ENCODE measurements at places on chromosomes 1 and 21. TPM values are rescaled to one million over a fixed set of nuclear protein-coding genes. Genes with fewer than 3 reads are reported as not detected.
A peak's percentile ranks its signal among the peaks of the same experiment; 100 is the strongest.

SLC16A4 gene
- 18.5 TPM for total RNA-seq

SPATA46 gene
- total RNA-seq: not detected

KRTAP24-1 gene
- not detected for total RNA-seq

CDCA8 gene
- 48.3 TPM for total RNA-seq

PIGR gene
- total RNA-seq: not detected

TNFRSF8 gene
- not detected for total RNA-seq

TEKT2 gene
- total RNA-seq: 0.20 TPM

DNA sequence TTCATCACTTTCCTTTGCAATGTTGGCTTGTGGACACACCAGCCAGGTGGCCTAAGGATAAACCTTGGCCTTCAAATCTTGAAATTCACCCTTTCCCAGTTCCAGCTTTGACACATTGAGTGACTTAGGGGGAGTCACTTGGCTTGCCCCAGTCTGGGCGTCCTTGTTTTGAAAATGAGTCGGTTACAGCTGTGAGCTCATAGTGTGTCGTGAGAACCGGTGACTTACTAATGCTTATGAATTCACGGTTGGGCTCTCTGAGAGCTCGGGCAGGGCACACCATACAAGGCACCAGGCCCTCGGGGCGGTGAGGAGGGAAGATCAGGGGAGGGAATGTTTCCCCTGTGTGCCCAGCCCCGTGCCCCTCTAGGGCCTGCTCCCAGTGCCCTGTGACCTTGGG, 126.9 kb upstream of the TMPRSS2 start:
- peak; percentile 84 for DNase-seq

- no peak for DNase-seq
Measured at GRCh38 chr21:31352836-31353235, 8.8 kb upstream of the TIAM1 start.

GRCh38 chr1:211127166-211127565, 6.8 kb downstream of the KCNH1 start:
- no peak for DNase-seq

DNA sequence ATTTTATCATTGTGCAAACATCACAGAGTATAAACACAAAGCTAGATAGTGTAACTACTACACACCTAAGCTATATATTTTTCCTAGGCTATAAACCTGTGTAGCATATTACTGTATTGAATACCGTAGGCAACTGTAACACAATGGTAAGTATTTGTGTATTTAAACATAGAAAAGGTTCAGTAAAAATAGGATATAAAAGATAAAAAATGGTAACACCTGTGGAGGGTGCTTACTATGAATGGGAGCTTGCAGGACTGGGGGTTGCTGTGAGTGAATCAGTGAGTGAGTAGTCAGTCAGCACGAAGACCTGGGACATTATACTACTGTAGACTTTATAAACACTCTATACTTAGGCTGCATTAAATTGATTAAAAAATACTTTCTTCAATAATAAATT, 4.1 kb downstream of the DTL start:
- DNase-seq: no peak

GRCh38 chr1:198167436-198167934, 10.7 kb downstream of the NEK7 start:
- peak; percentile 55 for DNase-seq

DNA sequence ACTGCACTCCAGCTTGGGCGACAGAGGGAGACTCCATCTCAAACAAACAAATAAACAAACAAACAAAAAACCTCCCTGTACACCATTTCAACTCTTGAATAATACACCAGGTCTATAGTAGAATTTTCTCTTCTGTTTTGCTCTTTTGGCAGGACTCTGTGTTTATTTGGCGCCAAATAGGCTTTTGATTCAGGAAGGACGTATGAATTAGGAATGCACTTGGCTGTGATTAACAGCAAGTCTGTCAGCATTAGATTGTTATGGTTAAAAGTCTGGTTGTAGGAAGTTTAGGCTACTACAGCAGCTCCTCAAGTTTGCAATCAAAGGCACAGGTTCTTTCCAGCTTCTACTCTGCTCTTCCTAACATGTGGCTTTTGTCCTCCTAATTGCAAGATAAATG, 113.8 kb upstream of the KCNK1 start:
- no peak for DNase-seq

DNA sequence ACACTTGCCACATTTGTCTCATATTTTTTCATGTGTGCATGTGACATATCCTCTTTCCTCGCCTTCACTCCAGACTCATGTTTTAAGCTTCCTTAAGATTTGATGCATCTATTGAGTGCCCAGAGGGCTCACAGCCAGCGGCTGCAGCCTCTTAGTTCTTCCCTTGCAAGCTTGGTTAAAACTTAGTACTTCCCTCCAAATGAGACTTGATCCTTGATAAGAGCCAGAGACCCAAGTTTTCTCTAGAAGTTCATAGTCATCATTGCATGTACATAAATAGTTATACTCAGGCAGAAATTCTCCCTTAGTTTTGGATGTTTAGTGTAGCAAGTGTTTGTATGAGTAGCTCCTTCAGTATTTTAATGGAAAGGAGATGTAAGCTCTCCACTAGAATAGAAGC, 337.6 kb upstream of the B3GALT2 start:
- no peak for DNase-seq

DNA sequence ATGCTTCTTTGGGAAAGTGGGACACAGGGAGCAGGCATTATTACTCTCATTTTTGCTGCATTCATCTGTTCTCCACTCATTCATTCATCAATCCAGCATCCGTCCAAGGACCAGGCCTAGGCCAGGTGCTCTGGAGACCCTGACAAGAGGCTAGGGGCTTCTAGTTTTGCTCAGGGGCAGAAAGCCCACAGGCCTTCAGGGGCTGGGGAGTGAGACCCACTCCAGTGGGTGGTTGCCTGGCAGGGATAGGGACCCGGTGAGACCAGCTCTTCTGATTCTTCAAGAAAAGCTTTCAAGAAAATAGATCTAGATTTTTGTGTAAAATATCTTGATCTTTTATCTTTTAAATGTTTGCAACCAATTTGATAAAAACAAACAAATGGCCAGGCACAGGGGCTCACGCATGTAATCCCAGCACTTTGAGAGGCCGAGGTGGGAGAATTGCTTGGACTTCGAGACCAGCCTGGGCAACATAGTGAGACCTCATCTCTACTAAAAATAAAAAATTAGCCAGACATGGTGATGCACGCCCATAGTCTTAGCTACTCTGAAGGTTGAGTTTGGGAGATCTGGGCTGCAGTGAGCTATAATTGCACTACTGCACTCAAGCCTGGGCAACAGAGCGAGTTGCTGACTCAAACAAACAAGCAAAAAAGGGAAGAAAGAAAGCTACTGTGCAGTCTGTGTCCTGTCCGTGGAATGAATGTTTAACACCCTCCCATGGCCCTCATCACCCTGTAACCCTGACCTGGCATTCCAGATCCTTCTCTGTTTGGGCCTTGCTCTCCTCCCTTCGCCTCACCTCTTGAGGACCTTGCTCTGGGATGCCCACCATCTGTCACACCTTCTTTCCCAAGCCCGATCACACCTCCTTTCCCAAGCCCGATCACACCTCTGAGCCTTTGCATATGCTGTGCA, 17.3 kb upstream of the LRP8 start:
- DNase-seq: no peak

GRCh38 chr1:205588636-205589035, 43.2 kb downstream of the ELK4 start:
- peak; percentile 14 for DNase-seq

- no peak for DNase-seq
Measured at GRCh38 chr1:1306661-1307260, 969 bp downstream of the ACAP3 start.

GRCh38 chr1:245657371-245657770, 502.6 kb downstream of the KIF26B start:
- DNase-seq: no peak

DNA sequence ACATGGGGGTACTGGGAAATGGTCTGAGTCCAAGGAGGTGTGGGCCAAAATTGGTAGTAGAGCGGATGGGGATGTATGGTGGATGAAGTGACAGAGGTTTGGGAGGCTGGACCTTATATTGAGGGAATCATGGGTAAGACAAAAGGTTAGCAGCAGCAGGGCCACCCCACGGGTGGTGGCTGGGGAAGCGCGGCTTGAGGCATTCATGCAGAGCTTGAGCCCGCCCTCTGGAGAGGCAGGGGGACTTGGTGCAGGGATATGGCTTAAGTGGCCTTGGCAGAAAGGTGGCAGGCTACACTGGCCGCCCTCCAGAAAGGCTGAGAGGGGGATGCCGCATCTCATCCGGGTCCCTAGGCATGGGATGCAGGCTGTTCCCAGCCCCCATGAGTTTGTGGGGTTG, 31.5 kb downstream of the HMGB4 start:
- no peak for DNase-seq

GRCh38 chr1:234603221-234604204, 6.5 kb downstream of the IRF2BP2 start:
- no peak for DNase-seq

Measured in RPMI7951 (cell line).